ENCODE measurements at places on chromosomes 1 and 21.

DNA sequence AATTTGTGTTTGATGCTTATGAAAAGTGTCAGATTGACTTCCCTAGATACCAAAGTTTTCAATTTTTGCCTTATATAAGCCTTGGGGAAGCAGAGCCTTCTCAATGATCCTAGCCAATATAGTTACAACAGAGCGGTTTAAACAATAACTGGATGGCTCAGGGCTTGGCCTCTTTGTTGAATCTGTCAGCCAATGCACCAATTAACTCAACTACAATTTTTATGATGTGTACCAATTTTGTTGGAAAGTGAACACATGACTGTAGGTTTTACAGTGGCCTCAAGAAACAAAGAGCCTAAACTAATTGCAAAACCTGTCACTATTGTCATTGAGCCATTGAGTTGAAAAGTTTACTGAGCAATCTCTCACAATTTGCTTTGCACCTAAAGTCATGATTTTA is 71.6 kb upstream of the RGS18 start:
- no peak for DNase-seq

DNA sequence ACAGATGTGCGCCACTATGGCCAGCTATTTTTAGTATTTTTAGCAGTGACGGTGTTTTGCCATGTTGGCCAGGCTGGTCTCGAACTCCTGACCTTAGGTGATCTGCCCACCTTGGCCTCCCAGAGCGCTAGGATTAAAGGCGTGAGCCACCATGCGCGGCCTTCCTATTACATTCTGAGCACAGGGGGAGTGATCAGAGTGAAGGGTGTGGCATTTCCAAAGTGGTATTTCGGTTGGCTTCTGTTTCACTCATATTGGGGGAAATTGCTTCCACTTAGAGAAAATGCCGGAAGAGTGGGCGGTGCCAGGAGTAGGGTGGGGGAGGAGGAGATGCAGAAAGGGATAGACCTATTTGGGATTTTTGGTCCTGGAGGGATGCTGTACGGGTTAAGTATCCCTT is 4.3 kb downstream of the PIK3CD start:
- no peak for DNase-seq

DNA sequence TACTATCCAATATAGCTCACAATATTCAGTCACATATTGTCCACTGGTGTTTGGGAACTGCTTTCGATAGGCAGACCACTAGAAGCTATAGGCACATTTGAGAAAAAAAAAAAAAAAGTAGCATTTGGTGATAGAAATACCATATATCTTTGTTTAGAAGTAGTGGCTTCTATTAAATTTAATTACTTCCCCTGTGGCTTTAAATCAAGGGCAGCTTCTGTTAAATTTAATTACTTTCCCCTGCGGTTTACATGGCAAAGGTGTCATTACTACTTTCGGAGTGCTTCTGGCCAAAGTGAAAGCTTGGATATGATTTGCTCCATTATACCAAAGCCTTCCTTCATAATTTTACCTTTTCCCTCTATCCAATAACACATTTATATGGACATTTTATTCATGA is 229.9 kb downstream of the TTLL7 start:
- DNase-seq = peak; percentile 24

DNA sequence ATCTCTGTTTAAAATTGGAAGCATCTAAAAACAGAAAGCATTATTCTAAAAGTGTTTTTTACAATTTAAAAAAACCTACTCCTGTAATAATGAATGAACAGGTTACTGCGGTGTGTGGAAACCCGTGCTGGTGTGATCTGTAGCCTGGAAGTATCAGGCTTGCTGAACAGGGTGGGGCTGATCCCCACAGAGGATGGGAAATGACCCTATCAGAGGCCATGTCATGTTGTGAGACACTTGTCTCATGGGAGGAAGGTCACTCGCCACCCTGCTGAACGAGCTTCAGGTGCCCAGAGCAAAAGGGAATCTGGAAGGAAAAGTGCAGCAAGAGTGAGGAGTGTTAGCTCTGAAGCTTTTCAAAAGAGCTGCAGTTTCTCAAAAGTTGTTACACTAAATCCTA is 320.7 kb downstream of the RRAGC start:
- DNase-seq = no peak

DNA sequence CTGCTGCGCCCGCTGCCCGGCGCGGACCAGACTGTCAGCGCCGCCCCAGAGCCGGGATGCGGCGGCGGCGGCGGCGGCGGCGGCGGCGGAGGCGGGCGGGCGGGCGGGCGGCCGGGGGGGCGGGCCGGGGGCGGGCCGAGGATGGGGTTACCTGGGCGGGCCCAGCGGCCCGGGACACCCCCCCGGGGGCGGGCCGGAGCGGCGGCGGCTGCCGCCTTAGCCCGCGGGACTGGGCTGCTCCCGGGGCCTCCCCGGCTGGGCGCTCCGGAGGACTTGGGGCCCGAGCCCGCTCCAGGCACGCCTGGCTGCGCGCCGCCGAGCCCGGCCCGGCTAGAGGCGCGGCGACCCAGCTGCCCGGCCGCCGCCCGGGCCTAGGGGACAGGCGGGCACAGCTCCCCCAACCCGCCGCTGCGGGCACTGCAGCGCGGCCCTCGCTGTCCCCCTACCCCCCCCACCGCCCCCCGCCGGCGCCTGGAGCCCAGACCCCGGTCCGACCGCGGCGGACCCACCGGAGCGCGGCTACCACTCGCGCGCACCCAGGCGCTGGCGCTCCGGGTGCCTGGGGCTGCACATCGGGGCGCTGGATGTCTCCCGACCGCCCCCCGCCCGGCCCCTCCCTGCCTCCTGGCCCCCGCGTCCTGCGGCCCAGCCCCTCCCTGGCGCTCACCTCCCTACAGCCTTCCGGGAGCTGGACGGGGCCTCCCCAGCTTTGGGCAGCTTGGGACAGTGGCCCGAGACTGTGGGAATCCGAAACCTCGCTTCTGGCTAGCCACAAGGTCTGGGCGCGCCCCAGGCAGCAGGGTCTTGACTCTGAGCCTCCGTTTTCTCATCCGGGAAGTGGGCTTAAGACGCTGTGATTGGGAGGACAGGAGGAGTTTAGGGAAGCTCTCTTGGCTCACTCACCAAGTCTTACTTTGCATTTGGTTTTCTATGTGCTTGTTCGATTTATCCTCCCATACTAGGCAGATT is at the start of gene WNT4:
TSS of gene WNT4 (minus strand) at position 33 of the 969 bp plus-strand sequence. CDS start 175 bp downstream, outside the sequence.
- peak; percentile 32 for DNase-seq

DNA sequence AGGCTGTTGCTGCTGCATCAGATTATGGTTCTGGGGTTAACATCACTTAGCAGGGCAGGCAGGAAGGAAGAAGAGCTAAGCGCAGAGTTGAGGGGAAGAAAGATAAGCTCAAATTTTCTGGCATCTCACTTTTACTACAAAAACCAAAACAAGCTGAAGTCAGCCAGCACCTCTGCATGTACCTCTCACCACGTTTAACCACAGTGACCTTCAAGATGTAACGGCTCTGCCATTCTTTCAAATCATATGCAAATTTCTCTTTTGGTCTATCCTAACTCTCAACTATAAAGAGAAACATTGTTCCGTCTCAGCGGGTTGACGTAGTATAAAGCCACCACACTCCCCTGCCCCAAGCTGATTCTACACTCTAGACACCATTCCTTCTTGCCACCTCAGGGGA is 154.4 kb downstream of the OMA1 start:
- no peak for DNase-seq

All from A673 (cell line).